ENCODE measurements at places on chromosomes 1 and 21.

DNA sequence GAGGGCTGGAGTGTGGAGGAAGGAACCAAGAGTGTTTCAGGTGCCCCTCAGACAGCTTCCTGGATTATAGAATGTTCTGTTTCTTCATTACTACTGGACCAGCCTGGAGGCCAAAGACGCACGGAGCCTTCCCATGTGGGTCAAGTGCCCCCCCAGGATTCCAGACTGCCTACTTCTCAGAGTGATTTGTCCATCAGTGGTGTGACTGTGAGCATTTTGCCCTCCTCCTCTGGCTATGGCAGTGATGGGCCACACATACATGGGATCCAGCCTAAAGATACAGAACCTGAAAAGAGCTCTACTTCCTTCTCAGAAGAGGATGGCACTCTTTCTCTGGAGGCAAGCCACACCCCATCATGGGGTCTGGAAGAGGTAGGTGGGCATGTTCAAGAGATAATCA lies 64.9 kb downstream of the MACF1 start:
- no peak for DNase-seq

- DNase-seq = no peak
Measured at GRCh38 chr1:84957966-84958365, 38.9 kb downstream of the MCOLN2 start.

DNA sequence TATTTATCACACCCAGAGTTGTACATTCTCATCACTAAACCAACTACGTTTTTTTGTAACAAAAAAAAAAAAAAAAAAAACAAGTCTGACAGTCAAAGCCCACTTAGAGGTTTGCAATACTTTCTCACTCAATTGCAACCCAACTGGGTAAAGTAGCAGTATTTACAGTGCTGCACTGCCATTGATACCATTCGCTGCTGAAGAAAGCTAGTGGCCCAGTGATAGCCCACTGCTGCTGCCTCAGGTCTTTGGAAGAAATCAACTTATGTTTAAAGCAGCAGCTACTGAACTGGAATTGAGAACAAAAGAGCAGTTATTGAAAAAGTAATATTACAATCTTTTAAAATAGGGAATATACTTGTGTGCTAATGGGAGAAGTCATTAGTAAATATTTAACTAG lies 2.7 kb downstream of the HNRNPU start:
- no peak for DNase-seq

DNA sequence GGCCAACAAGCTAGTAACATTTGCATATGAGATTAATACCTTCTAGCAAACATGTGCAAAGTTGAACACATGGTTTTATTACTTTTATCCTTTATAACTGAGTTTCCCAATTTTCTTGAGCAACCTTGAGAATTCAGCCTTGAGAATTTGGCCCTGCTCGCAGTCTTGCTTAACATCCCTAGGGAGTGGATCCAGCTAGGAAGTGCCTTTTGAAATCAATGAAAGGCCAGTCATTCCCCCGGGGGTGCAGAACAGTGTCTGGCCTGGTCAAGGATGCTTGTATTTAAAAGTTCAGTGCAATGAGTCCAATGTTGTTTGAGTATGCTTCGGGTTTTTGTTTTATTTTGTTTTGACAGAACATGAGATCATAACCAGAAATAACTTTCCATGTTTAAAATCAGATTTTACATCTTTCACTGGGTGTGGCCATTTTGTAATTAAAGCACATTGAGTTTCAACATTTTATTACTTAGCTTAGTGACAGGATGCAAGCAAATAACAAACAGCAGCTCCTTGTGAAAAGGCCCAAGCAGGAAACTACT lies 16.7 kb downstream of the PALMD start:
- DNase-seq = peak; percentile 98

- DNase-seq = peak; percentile 4
Measured at GRCh38 chr21:42652527-42653230, 742 bp upstream of the PDE9A start.

GRCh38 chr1:201436969-201437368 lies 15.4 kb upstream of the TNNI1 start:
- no peak for DNase-seq

Data from AG10803 (cell line).